ENCODE measurements at places on chromosomes 12 and 14.

GRCh38 chr12:106892075-106892474 is 63.6 kb upstream of the TMEM263 start:
- DNase-seq = no peak

DNA sequence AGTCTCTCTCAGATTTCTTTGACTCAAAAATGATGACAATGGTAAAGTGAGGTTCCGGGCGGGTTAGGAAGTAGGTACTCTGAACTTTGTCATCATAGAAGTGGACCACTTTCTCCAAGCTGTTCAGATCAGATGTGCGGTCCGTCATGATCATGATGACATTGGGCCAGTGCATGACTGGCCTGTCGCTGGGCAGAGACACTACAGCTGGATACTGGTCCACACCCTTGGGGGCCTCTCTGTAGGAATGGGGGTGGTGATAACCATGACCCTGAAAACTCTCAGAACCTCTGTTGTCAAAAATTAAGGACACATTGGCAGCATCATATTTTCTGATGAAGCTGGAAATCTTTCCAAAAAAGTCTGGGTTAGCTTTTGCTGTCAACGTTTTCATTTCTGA is 28.2 kb downstream of the KICS2 start:
- DNase-seq = no peak

DNA sequence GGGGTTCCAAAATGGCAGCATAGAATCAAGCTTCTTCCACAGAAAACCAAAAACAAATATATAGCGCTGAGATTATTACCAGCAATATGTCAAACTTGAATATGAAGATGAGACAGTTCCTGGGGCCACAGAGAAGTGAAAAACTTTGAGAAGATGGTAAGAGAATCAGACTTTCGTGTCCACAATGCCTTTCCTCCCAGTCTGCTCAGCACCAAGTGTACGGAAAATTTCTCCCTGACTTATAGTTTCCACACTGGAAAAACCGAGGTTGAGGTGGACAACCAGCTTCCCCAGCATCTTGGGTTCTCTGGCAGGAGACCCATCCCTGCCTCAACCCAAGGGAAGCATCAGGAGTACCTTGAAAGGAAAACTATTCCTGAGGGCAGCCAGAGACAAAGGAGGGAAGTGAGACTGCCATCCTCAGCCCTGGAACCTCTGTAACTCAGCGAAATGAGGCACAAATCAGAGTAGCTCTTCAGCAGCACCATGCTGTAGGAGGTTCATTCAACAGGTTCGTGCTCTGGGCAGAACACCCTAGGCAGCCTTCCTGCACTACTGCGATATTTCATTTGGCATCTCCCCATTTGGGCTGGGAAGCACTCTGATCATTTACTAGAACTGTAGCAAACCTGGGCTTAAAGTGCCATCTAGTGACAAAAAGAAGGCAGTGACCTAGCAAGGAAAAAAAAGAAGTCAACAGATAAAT is 52.4 kb upstream of the CAPRIN2 start:
- no peak for DNase-seq

DNA sequence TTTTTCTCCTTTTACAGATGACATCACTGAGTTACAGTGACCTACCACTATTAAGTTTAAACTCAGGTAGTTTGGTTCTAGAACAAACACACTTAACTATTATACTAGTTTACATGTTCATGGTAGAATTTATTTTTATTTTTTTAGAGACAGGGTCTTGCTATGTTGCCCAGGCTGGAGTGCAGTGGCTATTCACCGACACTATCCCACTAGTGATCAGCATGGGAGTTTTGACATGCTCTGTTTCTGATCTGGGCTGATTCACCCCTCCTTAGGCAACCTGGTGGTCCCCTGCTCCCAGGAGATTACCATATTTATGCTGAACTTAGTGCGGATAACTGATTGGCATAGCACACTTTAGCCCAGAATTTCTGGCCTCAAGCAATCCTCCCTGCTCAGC is 66.4 kb upstream of the LTA4H start:
- DNase-seq = no peak

DNA sequence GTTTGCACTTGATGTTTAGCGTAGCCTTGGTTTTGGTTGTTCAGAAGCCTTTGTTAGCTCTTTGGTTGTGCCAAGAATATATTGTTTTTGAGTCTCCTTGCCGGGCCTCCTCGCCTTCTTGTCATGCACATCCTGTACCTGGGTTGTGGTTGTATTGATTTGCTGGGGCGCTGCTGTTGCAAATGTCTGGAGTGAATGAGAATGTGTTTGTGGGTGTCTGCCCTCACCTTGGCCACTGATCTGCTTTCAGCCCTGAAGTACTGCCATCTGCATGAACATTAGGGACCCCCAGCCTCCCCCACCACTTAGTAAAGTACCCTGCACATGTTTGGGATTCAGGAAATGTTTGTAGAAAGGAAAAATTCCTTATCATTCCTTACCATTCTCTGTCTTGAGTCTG is 16.5 kb downstream of the PRKCH start:
- no peak for DNase-seq
